ENCODE measurements at places on chromosomes 13 and 19.
A peak's percentile ranks its signal among the peaks of the same experiment; 100 is the strongest.

- no peaks in the 10 kb centered on the region for H3K4me1 ChIP-seq
- H3K27ac ChIP-seq = no peak overlapping the region
- H3K27me3 ChIP-seq = peaks cover 48% of the 10 kb centered on the region
- DNase-seq = no peak
Observed at GRCh38 chr19:44644402-44645016, 799 bp downstream of the PVR start.

- peaks cover 8% of the 10 kb centered on the region for H3K27me3 ChIP-seq
- no peaks in the 10 kb centered on the region for H3K4me1 ChIP-seq
- no peak for DNase-seq
- H3K36me3 ChIP-seq = no peaks in the 10 kb centered on the region
Observed at GRCh38 chr13:25762795-25763377, 288.9 kb downstream of the SHISA2 start.

GRCh38 chr19:54191811-54192453 lies 824 bp downstream of the TSEN34 start:
- peaks cover 5% of the 10 kb centered on the region for H3K36me3 ChIP-seq
- DNase-seq = no peak
- H3K27me3 ChIP-seq = no peaks in the 10 kb centered on the region

- no peak overlapping the region for H3K27ac ChIP-seq
- H3K36me3 ChIP-seq = no peaks in the 10 kb centered on the region
- no peaks in the 10 kb centered on the region for H3K4me1 ChIP-seq
- DNase-seq = no peak
- no peak overlapping the region for H3K4me3 ChIP-seq
Observed at GRCh38 chr13:51218626-51219025, 3.6 kb upstream of the FAM124A start.

- peak overlapping the region; percentile 75 for H3K4me3 ChIP-seq
- DNase-seq = no peak
Observed at GRCh38 chr19:39362682-39363657, 20.7 kb downstream of the SAMD4B start.

DNA sequence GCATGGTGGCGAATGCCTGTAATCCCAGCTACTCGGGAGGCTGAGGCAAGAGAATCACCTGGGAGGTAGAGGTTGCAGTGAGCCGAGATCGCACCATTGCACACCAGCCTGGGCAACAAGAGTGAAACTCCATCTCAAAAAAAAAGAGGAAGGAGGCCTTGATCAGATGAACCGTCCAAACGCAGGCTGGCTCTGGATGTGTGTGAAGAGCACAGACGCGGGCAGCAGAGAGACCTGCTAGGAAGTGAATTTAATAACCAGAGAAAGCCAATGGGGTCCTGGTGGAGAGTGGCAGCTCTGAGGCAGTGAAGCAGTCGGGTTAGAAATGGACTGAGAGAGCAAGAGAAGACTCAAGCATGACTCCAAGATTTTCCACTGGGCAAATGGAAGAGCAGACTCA lies 136.5 kb downstream of the RNF17 start:
- no peak overlapping the region for H3K27ac ChIP-seq
- no peak for DNase-seq

GRCh38 chr13:67292886-67293285 lies 62.8 kb upstream of the PCDH9 start:
- H3K4me3 ChIP-seq = no peak overlapping the region
- no peaks in the 10 kb centered on the region for H3K27me3 ChIP-seq
- no peak for DNase-seq
